RPMI8226 (cell line): ENCODE measurements at places on chromosomes 3 and 15.
A peak's percentile ranks its signal among the peaks of the same experiment; 100 is the strongest.

DNA sequence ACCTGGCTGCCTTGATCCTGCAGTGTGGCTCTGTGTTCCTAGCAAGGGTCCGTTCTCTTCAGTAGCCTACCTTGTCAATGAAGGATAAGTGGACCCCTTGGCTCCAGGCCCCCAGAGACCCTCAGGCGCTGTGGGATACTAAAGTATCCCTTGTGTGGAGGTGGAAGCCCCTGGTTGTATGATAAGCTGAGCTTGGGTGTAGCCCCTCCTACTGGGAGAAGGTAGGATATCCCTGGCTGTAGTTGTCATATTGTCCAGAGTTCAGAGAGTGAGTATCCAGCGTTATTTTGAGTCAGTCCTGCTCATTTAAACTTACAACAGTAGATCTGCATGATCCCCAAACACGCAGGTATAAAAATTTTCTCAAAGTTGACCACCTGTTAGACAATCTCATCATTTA, 496.8 kb downstream of the CNTN4 start:
- DNase-seq: no peak

DNA sequence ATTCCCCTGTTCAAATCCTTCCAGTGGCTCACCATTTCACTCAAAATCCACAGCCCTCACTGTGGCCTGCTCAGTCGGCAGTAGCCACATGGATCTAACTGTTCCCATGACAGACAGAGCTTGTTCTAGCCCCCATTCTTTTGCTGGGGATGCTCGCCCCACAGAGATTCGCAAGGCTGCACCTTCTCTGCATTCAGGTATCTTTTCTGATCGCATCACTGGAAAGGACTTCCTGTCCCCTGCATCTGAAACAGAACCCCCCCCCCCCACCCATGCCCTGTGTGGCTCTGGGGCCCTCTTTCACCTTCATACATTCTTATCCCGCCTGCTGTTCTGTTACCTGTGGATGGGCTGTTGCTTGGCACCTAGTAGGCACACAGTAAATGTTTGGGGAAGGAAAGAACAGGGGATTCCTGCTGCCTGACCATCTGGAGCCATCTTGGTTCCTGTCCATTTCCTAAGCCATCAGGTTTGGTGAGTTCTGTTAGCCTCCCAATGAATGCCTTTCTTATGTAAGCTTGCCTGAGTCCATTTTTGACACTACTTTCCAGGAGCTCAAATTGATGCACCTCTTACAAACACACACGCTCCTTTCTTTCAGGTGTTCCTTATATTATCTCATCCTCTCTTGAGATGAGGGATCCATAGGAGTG, 42.9 kb upstream of the PGPEP1L start:
- DNase-seq: no peak

GRCh38 chr15:94287794-94288246, 56.5 kb downstream of the MCTP2 start:
- DNase-seq: peak; percentile 44

DNA sequence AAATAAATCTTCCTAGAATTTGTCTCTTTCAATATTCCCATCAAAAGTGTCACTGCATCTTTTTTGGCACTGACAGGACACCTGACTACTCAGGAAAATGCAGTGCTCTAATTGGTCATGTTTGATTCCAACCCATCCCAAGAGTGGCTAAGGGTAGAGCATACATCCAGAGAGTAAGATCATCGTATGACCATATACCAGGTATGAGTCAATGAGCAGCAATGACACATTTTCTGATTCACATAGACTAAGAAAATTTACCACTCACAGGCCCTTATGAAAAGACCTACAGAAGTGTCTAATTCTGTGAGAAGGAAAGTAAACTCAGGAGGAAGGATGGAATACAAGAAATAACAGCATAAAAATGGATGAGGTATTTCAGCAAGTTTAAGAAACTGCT, 434.2 kb downstream of the ZIC1 start:
- DNase-seq: no peak

GRCh38 chr15:95259965-95260364, 1028.6 kb downstream of the MCTP2 start:
- DNase-seq: no peak

DNA sequence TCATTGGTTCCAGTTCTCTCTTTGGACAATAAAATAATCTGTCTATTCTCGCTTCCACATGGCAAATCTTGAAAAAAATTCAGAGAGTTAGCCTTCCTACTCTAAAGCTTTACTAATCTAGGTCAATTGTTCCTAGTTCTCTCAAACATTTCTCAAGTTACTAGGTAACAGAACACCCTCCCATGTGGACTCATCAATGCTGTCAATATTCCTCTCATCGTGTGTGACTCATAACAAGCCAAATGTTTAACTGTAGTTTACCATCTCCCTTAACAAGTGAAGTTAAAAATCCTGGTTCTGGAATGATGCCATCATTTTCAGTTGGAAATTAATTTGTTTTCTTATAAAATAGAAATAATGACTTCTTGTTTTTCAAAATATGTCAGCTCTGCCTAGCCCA, 438.6 kb downstream of the ROBO1 start:
- no peak for DNase-seq

GRCh38 chr3:177977381-177978158, 558.7 kb upstream of the KCNMB2 start:
- DNase-seq: no peak

DNA sequence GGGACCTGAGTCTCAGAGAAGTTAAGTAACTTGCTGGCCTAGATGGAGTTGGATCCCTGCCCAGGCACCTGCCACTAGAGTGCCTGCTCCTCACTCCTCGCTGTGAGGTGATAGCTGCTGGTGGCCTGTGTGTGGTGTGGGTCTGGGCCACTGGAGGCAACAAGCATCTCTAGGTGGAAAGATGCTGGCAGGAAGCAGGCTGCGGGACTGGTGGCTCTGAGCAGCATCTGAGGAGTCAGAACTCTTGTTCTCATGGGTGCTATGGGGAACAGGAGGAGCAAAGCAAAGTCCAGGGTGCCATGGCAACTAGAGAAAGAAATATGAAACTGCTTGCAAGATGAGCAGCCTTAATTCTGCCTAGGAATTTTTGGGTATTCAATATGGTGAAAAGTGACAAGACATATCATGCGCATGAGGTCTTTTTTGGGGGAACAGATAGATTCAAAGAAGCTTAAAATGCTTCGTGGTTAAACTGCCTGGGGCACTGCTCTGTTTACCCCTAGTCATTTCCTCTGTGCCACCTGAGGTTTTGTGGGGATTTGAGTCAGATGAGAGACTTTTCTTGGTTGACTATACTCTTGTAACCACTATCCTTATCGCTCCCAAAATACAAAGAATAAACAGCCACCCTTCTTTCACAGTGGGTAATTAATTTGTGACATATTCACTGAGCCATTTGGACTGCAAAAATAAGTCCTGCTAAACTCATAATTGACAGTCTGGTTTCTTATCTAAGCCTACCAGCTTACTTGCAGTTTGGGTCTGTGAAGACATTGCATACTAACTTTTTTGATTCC, 50.3 kb downstream of the MED12L start:
- peak; percentile 72 for DNase-seq

GRCh38 chr15:84826369-84826823, 9.2 kb downstream of the ALPK3 start:
- peak; percentile 79 for DNase-seq

DNA sequence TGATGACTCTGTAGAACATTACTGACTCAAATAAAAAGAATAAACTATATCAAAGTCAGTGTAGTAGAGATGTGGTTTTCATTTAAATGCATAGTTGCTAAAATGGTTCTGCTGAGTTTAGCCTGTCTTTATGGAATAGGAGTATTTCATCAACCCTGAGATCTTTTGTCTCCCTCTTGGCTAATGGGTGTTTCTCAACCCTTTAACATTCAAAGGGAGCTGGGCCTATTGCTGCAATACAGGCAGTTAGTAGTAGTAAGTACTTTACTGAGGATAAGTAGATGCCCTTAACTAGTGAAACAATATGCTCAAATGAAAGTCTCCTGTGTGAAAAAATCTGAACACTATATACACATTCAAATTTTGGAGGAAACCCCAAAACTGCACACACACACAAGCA, 184.7 kb upstream of the TTC14 start:
- DNase-seq: no peak

DNA sequence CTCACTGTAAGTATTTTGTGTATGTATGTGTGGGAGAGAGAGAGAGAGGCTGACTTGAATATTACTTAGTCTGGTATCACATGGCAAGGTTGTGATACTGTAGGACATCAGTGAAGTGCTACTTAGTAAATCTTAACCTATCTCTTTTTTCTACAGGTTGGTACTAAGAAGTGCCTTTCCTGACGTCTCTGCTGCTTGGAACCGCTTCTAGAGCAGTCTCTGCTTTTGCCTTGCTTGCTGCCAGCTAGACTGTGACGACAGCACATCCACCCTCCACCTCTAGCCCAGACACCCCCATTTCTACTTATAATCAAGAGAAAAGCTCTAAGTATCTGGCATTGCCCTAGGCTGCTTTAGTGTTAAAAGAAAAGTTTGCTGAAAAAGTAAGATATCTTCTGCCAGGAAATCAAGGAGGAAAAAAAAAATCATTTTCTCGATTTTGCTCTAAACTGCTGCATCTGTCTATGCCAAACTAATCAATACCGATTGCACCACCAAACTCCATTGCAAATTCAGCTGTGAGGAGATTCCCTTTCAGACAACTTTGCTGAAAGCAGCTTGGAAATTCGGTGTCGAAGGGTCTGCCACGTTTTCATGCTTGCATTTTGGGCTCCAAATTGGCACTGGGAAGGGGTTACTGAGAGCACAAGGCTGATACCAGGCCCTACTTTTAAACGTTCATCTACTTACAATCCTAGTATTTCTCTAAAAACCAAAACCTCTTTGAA, 30.7 kb downstream of the MBNL1 start:
- peak; percentile 3 for DNase-seq

- no peak for DNase-seq
These were observed 42.8 kb downstream of the BDH1 start for GRCh38 chr3:197512691-197513571.

DNA sequence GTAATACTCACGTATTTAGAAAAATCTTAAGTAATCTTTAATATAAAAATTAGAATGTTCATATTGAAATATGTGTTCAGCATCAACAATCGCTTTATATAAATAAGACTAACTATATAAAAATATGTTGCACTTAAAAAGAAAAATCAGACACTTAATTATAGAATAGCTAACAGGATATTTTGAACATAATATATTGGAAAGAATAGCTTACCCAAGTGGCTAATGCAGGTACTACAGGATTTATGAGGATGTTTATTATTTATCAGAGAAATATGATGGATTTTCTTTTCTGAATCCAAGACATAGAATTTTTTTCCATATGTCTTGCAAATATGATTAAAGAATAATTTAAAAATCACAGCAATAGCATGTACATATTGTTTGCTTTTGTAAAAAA, 567.9 kb upstream of the GBE1 start:
- DNase-seq: no peak

- DNase-seq: no peak
These were observed 234.5 kb downstream of the SATB1 start for GRCh38 chr3:18190646-18191045.

DNA sequence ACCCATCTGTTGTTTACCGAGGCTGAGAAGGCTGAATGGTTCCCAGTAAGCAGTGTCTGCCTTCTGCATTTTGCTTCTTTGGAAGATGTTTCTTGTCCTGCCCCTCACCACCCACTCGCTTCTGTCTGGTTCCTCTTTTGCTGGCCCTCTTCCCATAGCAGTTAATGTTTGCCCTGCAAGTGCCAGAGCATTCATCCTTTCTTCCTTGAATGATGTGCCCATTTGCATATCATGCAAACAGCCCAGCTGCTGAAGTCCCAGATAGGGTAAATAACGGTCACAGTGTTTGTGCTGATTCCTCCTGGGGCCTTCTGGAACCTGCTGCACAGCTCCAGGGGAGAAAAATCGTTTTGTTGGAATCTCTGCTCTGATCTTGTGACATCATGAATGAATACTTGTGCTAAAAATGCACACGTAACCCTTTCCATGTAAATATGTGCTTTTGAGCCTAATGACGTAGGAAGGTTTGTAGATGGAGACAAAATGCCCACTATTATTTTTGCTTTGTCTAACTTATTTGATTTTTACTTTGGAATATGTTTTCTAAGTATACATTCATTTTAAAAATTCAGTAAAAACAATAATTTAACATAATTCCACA, 381.0 kb downstream of the SOX2 start:
- peak; percentile 14 for DNase-seq
